ENCODE measurements at places on chromosomes 16 and 17. TPM values are rescaled to one million over a fixed set of nuclear protein-coding genes. Genes with fewer than 3 reads are reported as not detected.

Gene MT1F
- polyA plus RNA-seq = 15.4 TPM

Gene C16orf96
- 19.8 TPM for polyA plus RNA-seq

GRCh38 chr17:63274146-63274545, 172.0 kb downstream of the CYB561 start:
- no peak for DNase-seq

Gene ENDOV
- 41.4 TPM for polyA plus RNA-seq

DNA sequence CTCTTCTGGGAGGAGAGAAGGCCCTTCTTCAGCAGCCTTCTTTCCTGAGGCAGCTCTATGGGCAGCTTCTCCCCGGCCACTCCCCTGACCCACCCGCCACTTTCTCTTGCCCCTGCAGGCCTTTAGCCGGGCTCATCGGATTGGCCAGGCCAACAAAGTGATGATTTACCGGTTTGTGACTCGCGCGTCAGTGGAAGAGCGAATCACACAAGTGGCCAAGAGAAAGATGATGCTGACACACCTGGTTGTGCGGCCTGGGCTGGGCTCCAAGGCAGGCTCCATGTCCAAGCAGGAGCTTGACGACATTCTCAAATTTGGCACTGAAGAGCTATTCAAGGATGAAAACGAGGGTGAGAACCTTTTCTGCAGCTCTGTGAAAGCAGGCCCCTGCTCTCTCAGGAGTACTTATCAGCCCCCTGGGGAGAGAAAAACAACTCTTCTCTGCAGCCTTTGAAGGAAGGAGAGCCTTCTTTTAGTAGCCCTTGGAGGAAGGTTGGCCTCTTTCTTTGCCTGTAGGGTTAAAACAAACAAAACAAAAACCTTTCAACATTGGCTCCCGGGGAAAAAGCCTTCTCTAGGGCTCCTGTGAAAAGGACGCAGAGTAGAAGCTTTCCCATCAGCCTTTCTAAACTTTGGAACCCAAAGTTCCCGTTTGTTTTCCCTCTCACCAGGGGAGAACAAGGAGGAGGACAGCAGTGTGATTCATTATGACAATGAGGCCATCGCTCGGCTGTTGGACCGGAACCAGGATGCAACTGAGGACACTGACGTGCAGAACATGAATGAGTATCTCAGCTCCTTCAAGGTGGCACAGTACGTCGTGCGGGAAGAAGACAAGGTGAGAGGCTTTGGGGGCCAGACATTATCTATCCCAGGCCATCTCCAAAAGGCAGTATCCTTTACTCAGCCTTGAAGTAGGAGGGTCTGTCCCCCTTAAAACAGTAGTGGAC, 12.7 kb downstream of the RNF227 start:
- no peak for DNase-seq

Gene HIRIP3
- 57.3 TPM for polyA plus RNA-seq

DNA sequence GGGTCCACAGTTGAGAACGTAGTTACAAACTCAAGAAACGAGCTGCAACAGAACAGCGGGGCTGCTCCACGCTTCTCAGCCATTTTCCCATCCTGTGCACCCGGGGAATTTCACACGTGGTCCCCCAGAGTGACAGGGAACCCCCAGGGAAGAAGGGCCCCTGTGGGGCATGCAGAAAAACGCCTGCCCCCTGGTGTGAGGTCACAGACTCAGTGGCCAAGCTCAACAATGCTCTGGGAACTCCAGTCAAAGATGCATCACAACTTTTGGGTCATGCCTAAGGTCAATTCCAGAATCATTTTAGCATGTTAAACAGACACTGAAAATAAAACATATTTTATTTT, 115.4 kb downstream of the ZNF778 start:
- no peak for DNase-seq

- DNase-seq = peak; percentile 92
Observed at GRCh38 chr17:82737967-82738877, 2.8 kb downstream of the FN3K start.

- DNase-seq = no peak
Observed at GRCh38 chr17:40369923-40370322, 5.4 kb upstream of the GJD3 start.

Gene TBX6
- polyA plus RNA-seq = 1.7 TPM

- peak; percentile 58 for DNase-seq
Observed at GRCh38 chr16:88437367-88437964, 15.6 kb upstream of the ZFPM1 start.

Gene GRIN2A
- 10.4 TPM for polyA plus RNA-seq

Gene UMOD
- 0.99 TPM for polyA plus RNA-seq

Gene DNAJA2
- polyA plus RNA-seq = 94.5 TPM

- no peak for DNase-seq
Observed at GRCh38 chr16:49498666-49499413, 125.2 kb downstream of the C16orf78 start.

Gene CPNE2
- polyA plus RNA-seq = 51.8 TPM

Gene KRTAP1-5
- polyA plus RNA-seq = not detected

Gene ACSM3
- polyA plus RNA-seq = 41.1 TPM

DNA sequence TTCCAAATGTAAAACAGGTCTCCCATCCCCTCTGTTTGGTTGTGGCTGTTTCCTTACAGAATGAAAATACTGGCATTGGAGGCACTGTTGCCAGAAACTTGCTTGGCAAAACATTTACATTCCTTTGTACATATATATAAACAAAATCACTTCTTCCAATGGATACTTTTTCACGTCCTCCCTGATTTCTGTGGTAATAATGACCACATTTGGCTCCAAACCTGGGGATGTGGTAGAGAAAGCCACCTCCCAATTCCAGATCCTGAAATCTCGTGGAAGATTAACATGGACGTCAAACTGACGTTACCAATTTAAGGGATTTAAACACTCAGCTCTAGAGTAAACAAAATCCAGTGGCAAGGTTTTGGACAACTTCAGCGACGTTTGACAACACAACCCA, 370.8 kb upstream of the ZFHX3 start:
- DNase-seq = no peak

- no peak for DNase-seq
Observed at GRCh38 chr17:64459284-64459747, 10.4 kb downstream of the MILR1 start.

Gene TPSD1
- polyA plus RNA-seq = 1.1 TPM

- DNase-seq = no peak
Observed at GRCh38 chr16:51359141-51359955, 208.3 kb upstream of the SALL1 start.

GRCh38 chr16:11151156-11151884, 104.7 kb downstream of the SOCS1 start:
- DNase-seq = no peak

Gene WFIKKN1
- polyA plus RNA-seq = 1.1 TPM

Gene ADAP2
- 7.1 TPM for polyA plus RNA-seq

Gene KRT36
- polyA plus RNA-seq = 0.24 TPM

- DNase-seq = no peak
Observed at GRCh38 chr16:19858340-19859018, 26.2 kb downstream of the GPRC5B start.

GRCh38 chr16:70429888-70430666, 8.8 kb downstream of the ST3GAL2 start:
- DNase-seq = no peak

Gene PMP22
- polyA plus RNA-seq = 70.0 TPM

Gene SCIMP
- 2.5 TPM for polyA plus RNA-seq

DNA sequence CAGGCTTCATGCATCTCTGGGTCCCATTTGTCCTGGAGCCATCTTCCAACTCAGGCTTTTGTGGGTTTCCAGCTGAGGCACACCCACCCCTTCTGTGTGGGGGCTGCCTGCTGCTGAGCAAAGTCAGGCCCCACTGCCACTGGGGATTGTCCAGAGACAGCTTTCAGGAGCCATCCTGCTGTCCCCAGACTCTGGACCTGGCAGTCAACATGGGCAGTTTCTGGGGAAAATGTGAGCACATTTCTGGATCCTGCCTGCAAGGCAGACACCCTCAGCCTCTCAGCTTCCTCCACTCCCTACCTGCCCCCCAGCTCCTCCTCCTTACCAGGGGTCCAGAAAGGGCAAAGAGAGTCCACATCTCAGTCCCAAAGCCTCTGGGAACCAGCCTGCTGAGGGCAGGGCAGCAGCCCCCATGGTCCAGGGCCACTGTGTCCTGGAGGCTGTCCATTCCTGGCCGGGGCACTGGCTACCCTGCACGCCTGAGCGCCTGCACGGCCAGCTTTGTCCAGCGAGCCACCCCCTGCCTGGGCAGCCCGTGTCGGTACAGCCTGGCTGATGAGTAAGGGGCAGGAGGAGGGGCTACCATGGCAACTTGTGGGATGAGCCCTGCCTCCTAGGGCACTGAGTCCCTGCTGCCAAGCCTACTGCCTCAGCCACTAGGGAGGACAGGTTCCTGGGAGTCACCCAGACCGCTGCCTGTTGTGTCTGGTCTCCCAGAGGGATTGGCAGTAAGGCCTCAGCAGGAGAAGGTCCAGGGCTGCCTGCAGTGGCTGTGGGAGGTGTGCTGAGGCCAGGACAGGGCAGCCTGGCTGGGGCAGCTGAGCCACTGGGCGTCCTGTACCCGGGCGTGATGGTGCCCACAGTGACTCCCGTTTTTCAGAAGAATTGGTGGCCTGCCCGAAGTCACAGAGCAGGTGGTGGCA, at the start of gene SLC47A2:
SLC47A2 (minus strand) TSS at position 477 of the 923 bp plus-strand sequence; CDS start at position 448, 29 bp downstream.
- peak; percentile 33 for DNase-seq

DNA sequence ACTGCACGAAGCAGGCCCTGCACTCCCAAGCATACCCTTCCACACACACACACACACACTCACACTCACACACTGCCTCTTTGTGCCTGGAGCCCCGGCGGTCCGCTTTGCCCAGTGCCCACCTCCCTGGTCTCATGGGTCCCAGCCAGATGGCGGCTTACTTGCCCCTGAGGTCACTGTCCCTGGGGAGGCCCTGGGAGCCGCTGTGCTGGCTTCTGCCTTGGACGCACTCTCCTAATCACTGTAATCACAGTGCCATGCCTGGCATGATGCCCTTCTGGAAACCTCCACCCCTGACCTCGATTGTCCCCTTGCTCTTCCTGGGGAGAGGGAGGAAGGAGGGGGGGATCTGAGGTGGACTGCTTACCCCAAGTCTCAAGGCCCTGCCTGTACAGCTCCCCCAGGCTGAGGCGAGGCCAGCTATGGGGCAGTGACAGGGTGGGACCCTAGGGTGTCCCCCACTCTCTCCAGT, 36.0 kb downstream of the ARHGAP23 start:
- peak; percentile 90 for DNase-seq

GRCh38 chr17:954431-955164, 25.0 kb downstream of the NXN start:
- DNase-seq = no peak

DNA sequence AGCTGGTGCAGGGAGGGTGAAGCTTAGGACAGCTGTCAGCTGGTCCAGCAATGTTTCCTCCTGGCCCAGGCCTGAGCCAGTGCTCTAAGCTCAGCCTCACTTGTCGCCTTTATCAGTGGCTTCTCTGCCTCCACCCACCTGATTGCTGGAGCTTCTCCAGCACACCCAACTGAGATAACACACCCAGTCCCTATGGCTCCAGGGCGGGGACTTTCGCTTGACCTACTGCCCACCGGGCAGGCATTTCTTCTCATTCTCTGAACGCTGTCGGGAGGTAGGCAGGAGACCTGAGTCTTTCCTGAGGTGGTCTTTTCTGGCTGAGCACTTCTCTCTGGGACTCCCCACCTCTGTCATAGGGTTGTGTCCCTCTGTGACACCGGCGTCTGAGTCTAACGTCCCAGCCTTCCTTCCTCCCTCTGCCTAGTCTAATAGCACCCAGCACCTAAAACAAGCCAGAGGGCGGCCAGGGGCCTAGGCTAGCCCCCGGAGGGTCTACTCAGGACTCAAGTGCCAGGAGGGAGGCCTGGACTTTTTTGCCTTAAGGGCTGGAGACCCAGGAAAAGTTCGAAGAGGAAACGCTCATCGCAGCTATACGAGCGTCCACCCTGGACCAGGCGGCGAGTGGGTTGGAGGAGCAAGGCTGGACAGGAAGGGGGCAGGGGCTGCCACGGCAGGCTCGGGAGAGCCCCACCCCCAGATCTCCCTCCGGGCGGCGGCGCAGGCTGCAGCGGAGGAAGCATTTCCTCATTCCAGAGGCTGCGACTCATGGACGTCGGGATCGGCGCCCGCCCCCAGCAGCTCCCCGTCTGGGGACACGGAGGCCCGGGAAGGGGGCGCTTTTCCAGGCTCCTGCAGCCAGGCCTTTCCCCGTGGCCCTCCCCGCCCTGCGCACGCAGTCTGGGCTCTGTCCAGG, 756 bp downstream of the TAX1BP3 start:
- DNase-seq = peak; percentile 86

GRCh38 chr17:75010683-75011400, 1.6 kb upstream of the MRPL58 start:
- no peak for DNase-seq

DNA sequence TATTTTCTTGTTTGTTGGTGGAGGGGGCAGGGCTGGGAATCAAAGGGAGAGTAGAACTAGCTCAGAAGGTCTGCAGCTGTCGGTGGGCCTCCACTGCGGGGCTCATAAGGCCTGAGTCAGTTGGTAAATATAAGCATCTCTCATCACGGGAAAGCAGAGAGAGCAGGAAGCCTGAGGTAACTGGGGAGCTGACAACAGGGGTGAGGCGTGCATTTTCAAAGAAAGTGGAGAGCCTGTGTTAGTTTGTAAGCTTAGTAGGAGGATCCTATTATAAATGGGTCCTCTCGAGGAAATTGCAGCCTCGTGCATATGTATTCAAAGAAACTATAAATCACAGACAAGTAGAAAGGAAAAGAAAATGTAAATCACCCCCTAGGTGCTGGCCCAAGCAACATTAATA, 221.0 kb upstream of the CDH13 start:
- DNase-seq = no peak

Gene CDH3
- 5.4 TPM for polyA plus RNA-seq

Gene RDM1
- polyA plus RNA-seq = 19.3 TPM

- DNase-seq = no peak
Observed at GRCh38 chr17:71486261-71486660, 634.6 kb upstream of the SOX9 start.

DNA sequence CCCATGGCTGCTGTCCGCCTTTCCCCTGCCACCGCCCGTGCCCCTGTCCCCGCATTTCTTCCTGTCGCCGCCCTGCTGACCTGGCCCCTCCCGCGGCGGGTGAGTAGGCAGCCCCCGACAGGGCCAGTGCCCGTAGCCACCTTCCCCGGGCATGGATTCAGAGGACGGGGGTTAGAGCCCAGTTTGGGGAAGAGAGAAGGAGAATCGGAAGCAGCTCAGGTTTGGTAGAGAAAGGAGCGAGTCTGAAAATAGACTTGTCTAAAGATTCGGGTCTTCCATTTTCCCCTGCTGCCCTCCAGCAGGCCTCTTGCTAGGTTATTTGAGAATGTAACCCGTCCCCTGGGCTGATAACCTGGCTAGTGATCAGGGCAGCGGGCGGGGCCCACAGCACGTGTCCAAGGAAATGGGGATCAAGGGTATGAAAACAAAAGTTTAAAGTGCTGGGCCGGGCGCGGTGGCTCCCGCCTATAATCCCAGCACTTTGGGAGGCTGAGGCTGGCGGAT, 7.9 kb upstream of the CLDN9 start:
- no peak for DNase-seq

Gene NPTX1
- 3.7 TPM for polyA plus RNA-seq

GRCh38 chr17:71725811-71726210, 395.0 kb upstream of the SOX9 start:
- DNase-seq = no peak

- DNase-seq = no peak
Observed at GRCh38 chr17:72997559-72997958, 94.9 kb downstream of the SLC39A11 start.

Gene ABCC3
- 15.4 TPM for polyA plus RNA-seq

DNA sequence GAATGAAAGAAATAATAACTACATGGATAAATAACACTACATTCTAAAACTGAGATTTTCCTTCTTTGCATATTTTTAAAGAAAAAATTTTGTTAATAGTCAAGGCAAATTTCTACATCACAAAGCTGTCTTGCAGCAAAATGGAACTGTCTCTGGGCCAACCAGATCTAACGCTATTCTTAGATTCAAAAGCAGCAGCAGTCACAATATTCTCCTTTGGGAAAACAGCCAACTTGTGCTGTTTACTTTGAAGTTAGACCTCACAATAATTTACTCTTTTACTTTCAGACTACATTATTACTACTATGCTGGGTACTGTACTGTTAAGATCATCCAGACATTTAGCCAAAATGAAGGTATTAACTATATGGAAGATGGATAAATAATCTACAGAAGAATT, 189.1 kb downstream of the CEP112 start:
- DNase-seq = no peak
